ENCODE measurements at places on chromosomes 11 and 22.

DNA sequence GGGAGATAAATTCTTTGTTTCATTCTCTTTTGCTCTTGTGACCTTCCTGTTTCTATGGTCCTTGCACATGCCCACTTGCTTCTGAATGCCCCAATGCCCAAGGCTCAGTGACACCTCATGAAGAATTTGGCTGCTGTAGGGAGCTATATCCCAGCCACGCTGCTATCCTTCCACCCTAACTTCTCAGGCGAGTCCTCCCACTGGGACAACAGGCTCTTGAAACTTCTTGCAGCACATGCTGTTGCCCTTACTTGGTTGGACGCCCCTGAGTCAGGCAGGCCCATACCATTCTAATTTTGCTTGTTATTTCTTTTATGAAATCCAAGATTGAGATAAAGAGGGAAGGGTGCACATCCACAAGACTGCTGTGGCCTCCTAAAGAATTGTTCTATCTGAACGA, 57.6 kb upstream of the BLID start:
- no peak for DNase-seq

GRCh38 chr22:44975427-44976262, 34.2 kb downstream of the PHF21B start:
- peak; percentile 40 for DNase-seq

- DNase-seq: no peak
Observed at GRCh38 chr11:105915021-105915420, 107.0 kb downstream of the MSANTD4 start.

DNA sequence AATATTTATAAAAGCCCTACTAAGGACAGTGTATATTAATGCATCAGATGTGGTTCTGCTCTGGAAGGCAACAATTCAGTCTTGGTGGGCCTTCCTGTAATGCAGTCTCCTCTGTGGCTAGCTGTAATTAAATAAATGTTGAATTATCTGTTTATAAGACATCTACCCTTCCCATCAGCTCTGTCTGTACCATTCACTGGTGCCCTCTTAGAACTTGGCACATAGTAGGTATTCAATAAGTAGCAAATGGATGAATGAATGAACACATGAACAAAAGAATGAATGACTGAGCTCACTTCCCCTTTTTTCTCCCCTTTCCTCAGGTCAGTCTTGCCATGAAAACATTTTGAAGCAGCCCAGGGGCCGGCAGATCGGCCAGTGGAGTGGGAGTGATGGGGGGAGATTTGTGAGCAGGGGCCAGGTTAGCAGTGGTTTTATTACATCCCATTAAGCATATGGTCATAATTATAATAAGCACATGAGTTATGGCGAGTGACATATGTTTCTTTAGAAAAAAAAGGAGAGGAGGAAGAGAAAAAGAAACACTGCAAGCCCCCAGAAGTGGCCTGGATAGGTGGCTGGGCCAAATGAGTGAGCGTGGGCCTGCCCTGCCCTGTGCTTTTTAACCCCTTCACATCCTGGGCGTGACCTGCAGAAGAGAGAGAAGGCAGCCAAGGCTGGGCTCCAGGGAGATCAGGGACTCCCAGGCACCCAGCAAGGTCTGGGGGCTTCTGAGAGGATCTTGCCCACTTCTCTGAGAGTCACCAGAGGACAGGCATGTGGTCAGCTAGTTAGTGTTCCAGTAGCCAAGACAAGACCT, 48.6 kb upstream of the CD82 start:
- no peak for DNase-seq

DNA sequence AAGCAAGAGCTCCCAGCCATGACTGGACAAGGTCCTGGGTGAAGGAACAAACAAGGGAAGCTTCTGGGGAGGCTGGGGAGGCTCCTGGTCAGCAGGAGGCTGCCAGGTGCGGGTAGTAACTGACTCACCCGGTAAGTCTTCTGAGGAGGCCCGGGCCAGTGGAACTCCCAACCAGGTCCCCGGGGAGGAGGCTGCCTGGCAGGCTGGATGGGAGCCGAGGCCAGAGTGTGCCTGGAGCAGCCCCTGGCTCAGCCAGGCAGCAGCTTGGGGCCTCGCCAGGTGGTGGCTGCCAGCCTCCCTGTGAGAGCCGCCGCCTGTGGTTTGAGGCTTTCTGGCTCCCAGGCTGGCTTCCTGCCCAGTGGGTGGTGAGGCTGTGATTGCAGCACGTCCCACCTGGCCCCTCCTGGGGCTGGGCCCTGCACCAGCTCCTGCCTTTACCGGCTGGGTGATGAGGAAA, 46.2 kb downstream of the IGF2 start:
- no peak for DNase-seq

All from fibroblast of skin of left biceps (primary cell).